ENCODE measurements at places on chromosomes 6 and 20.

DNA sequence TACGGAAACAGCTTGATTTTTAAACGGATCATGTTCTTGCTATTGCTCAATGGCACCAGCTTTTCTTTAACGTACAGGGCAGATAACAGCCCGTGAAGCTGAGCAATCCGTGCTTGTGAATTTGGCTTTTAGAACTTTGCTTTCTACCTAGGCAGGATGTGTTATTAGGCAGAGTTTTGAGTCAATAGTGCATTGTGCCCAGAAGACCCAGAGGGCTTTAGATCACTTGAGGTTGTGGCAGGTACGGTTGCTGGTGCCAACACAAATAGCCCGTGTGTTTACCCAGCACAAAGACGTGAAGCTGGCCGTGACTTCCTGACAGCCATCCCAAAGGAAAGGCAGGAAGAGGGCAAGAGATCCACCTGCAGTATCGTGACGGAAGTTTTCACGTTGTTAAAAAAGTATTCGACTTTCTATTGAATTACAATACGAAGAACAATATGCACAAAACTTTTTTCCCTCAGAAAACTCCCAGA is 117.4 kb upstream of the FRMD1 start:
- DNase-seq = no peak

GRCh38 chr6:34508425-34508824 is 42.5 kb downstream of the PACSIN1 start:
- DNase-seq = no peak

DNA sequence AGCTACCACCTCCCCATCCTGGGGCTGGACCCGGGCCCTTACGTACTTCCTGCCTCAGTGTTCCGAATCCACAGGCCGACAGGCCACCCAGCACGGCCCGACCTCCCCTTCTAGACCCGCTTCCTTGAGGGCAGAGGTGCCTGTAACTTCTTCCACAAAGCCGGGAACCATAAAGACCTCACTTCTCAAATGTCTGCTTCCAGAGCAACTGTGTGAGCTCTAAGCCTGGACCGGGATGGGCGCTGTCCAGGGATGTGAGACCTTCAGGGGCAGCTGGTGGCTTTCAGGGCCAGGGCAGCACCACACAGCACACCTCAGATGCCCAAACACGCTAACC is 9.3 kb downstream of the SLC2A4RG start:
- DNase-seq = no peak

DNA sequence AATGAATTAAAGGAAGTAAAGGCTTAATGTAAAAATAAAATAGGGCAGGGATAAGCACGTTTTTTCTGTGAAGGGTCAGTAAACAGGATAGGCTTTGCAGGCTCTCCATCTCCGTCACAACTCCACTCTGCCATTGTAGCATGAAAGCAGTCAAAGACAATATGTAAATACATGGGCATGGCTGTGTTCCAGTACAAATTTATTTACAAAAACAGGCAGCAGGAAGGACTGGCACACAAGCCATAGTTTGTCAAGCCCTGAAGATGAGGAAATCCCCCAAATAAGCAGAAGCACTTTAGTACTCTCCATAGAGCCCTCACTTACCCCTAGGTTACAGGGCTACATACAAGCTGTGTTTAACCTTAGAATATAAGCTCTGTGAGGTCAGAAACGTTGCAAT is 8.9 kb upstream of the FBXO9 start:
- DNase-seq = no peak

DNA sequence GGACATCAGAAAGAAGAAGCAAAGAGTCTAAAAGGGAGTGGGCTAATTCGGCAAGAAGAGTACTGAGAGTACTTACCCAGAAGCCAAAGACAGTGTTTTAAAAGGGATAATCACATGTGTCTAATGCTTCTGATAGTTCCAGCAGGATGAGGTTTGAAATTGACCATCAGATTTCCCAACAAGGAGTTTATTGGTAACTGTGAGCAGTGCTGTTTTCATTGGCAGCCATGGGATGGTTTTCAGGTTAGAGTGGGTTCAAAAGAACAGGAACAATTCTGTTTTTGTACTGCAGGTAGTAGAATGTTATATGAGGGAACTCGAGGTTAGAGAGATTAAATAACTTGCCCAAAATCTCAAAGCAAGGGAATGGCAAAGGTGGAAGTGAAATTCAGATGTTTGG is 8.5 kb downstream of the RNF217 start:
- DNase-seq = no peak

Measured in HFF-Myc (cell line).